ENCODE measurements at places on chromosomes 16 and 17. TPM values are rescaled to one million over a fixed set of nuclear protein-coding genes. Genes with fewer than 3 reads are reported as not detected.

GRCh38 chr17:12290207-12290606 is 269.5 kb downstream of the MAP2K4 start:
- no peaks in the 10 kb centered on the region for H3K4me1 ChIP-seq
- no peak overlapping the region for H3K27ac ChIP-seq
- H3K36me3 ChIP-seq: no peaks in the 10 kb centered on the region
- H3K4me3 ChIP-seq: no peak overlapping the region
- DNase-seq: no peak

Gene KRT25
- not detected for total RNA-seq

GRCh38 chr17:61380217-61380835 is 19.3 kb upstream of the TBX2 start:
- no peaks in the 10 kb centered on the region for H3K36me3 ChIP-seq
- DNase-seq: no peak
- H3K27ac ChIP-seq: no peak overlapping the region
- H3K27me3 ChIP-seq: no peaks in the 10 kb centered on the region
- no peak overlapping the region for H3K4me3 ChIP-seq

DNA sequence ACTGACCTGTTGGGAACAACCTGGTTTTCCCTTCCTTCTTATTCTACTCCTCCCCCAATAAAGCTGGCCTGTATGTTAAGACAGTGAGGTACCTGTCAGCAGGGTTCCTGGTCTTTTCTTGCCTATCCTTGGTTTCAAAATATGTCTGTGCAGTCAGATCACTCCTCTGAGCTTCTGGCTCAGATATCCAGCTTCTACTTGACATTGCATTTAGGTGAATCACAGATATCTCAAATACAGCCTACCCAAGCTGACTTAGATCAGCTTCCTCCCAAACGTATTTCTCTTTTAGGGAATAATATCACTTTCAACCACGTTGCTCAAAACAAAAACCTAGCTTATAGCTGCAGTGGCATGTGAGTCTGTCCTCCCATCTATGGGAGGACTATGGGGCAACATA is 48.7 kb downstream of the TEX14 start:
- no peaks in the 10 kb centered on the region for H3K4me1 ChIP-seq
- no peak overlapping the region for H3K27ac ChIP-seq
- H3K4me3 ChIP-seq: no peak overlapping the region
- H3K27me3 ChIP-seq: no peaks in the 10 kb centered on the region
- DNase-seq: no peak
- H3K36me3 ChIP-seq: no peaks in the 10 kb centered on the region

- peak; percentile 23 for DNase-seq
- H3K4me1 ChIP-seq: no peaks in the 10 kb centered on the region
- peak overlapping the region; percentile 9 for H3K4me3 ChIP-seq
- no peak overlapping the region for H3K27ac ChIP-seq
Observed at GRCh38 chr17:61495161-61495857, 43.1 kb downstream of the TBX4 start.

DNA sequence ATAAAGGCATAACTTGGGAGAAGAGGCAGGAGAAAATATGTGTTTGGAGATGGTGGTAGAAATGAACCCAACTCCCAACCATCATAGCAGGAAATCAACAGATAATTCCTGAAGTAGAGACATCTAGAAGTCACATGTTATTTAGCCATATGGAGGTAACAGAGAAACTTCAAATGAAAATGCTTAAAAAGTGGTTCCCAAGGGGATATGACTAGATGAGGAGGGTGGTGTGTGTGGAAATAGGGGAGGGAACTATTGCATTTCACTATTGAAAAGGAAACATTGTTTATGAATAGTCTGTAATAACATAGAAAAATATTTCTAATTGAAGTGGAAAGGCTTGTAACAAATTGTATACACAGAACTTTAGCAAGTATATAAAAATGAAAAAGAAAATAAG is 412.0 kb downstream of the SHISA9 start:
- H3K36me3 ChIP-seq: no peaks in the 10 kb centered on the region
- H3K27me3 ChIP-seq: no peaks in the 10 kb centered on the region
- H3K4me1 ChIP-seq: no peaks in the 10 kb centered on the region

Data from activated CD4-positive, alpha-beta T cell treated with anti-CD3 and anti-CD28 coated beads for 36 hours (primary cell).